ENCODE measurements at places on chromosomes 11 and 22.
A peak's percentile ranks its signal among the peaks of the same experiment; 100 is the strongest.

GRCh38 chr11:43498561-43498960 lies 139.8 kb downstream of the TTC17 start:
- ATAC-seq, result no peak

- peak; percentile 17 for ATAC-seq
Measured at GRCh38 chr11:65060913-65061408, 2.6 kb upstream of the NAALADL1 start.

DNA sequence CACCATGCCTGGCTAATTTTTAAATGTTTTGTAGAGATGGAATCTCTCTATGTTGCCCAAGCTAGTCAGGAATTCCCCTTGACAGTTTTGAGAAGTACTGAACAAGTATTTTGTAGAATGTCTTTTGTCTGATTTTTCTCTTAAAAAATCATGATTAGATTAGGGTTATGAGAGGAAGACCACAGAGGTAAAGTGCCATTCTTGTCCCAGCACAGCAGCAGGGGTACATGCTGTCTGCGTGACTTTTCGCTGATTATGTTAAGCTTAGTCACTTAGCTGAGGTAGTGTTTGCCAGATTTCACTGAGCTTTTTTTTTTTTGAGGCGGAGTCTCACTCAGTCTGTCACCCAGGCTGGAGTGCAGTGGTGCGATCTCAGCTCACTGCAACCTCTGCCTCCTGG lies 13.6 kb upstream of the NUP160 start:
- ATAC-seq, result peak; percentile 12

DNA sequence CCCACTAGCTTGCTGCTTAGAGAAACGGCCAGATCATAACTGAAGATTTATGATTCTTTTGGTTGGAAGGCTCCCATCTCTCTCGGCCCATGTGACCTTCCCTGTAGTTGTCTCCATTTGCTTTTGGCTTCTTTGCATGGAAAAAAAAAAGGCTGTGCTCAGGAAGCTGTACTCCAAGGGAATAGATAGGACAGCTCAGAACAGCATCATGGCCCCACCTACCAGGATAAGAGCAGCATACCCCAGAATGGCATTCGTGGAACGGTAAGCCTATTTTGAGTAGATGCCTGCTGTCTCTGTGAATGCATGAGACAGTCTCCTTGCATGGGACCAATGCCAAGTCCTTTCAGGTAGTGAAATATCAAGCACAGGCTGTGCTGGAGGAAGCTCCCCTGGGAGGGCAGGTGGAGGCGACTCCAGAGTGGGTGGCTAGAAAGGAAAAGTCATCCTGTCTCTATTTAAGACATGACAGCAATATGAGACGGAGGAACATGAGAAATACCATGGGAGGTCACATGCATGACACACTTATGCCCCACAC lies 94.1 kb upstream of the AMOTL1 start:
- ATAC-seq, result no peak

DNA sequence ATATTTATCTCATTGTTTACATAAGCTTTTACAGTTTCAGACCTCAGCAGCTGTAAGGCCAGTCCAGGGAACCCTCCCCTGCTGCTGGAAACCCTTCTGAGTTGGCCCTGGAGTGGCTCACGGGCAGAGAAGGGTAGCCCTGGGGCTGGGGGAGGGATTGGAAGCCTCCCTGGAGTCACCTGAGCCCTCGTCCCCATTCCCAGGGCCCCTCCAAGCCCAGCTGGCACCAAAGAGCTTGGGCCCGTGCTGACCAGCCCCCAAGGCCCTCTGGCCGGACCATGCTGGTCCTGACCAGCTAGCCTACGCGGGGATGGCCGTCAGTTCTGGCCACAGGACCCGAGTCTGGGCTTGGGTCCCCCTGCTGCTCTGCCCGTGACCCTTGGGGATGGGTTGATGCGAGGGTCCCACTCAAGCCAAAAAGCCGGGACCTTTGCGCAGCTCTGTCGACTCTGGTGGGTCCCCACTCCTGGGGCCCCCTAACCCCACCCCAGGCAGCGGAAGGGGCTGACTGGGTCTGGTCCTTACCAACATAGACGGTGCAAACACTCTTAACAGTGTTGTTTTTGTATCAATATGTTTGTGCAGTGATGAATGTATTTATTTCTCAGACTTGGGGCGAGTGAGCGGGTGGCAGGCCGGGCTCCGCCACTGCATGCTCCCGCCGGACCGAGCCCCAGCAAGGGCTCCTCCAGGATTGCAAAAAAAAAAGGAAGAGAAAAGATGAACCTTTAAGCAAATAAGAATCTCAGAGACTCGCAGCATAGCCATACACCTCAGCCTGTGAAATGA lies 17.5 kb upstream of the TMEM191C start:
- ATAC-seq, result no peak

DNA sequence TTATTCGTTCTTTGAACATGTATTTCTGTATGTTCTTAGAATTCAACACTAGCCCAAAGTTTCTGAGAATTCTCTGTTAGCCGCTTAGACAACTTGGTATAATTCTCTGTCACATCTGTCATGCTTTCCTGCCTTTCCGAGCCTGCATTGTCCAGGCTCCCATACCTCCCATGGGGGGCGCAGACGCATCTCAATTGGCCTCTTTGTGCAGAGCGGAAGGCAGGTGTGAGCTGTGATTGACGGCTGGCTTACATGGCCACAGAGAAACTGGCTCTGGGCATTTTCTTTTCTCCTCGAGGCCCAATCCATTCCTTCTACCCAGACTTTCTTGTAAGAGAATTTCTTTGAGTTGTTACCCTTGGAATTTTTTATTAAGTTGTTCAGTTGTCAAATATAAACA lies 132.7 kb upstream of the SESN3 start:
- no peak for ATAC-seq

GRCh38 chr11:67541198-67541597 lies 18.0 kb upstream of the CABP2 start:
- no peak for ATAC-seq

GRCh38 chr11:67564230-67564629 lies 19.4 kb upstream of the GSTP1 start:
- ATAC-seq, result no peak

GRCh38 chr11:57456960-57457642 lies 3.2 kb upstream of the RTN4RL2 start:
- peak; percentile 87 for ATAC-seq

DNA sequence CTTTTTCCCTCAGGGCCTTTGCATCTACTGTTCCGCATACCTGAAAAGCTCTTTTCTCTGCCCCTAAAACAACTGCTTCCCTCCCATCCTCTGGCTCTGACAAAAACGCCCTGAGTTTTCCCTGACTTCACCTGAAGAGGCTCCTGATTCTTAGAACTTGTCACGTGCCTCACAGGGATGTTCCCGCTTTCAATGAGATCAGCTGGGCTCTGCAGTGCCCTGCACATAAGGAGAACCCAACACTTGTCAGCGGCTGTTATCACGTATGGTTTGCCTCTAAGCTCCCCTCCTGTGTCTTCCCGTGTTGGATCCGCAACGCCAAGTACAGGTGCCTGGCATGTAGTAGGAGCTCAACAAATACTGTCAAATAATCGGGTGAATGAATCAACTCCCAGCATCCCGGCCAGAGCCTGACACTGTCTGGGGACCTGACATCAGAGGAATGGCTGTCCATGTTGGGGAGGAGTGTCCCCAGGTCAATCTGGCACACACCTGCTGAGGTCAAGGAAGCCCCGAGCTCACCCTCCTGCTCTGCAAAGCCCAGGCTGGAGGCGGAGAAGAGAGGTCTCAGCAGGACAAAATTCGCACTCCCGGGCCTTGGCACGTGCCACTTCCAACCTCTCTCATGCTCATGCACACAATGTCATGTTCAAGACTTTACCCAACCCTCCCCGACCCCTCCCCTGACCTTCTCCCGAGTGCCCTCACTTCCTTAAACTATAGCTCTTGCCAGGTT lies 4.2 kb upstream of the GRK2 start:
- peak; percentile 1 for ATAC-seq

DNA sequence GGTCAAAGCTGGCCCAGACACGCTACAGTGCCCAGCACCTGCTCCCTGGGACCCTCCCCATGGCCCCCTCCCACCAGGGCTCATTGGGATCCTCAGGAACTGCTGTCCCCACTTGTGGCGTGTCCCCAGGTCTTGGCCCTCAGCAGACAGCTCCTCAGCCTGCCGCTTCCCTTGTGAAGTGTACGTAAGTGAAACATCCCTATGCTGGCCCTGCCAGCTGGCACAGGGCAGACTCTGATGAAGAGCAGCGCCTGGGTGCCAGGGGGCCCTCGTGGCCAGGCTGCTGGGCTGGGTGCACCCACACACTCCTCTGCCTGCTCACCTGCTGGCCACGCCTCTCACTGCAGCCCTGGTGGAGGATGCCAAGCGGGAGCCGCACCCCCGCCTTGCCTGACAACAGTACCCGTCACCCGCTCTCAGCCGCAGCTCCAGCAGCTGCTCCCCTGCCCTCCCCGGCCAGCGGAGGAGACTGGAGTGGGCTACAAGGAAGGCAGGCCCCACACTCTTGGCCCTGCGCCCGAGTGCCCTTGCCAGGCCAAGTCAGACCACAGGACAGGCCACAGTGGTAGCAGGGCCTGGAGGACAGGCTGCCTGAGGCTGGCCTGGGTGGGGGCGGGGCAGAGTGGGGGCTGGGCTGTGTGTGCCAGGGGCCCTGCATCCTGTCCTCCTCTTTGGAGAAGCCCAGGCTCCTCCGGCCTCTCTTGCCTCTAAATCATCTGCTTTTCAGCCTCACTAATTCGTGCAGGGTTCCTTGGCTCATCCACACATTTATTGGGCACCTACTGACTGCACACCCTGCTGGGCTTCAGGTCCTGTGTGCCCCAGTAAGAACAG lies 39.5 kb downstream of the IGF2 start:
- no peak for ATAC-seq
